Activated CD8-positive, alpha-beta memory T cell treated with anti-CD3 and anti-CD28 coated beads for 4 hours (primary cell): ENCODE measurements at places on chromosomes 3 and 15.

- DNase-seq = no peak
Observed at GRCh38 chr3:146896711-146897110, 291.6 kb upstream of the PLSCR5 start.

DNA sequence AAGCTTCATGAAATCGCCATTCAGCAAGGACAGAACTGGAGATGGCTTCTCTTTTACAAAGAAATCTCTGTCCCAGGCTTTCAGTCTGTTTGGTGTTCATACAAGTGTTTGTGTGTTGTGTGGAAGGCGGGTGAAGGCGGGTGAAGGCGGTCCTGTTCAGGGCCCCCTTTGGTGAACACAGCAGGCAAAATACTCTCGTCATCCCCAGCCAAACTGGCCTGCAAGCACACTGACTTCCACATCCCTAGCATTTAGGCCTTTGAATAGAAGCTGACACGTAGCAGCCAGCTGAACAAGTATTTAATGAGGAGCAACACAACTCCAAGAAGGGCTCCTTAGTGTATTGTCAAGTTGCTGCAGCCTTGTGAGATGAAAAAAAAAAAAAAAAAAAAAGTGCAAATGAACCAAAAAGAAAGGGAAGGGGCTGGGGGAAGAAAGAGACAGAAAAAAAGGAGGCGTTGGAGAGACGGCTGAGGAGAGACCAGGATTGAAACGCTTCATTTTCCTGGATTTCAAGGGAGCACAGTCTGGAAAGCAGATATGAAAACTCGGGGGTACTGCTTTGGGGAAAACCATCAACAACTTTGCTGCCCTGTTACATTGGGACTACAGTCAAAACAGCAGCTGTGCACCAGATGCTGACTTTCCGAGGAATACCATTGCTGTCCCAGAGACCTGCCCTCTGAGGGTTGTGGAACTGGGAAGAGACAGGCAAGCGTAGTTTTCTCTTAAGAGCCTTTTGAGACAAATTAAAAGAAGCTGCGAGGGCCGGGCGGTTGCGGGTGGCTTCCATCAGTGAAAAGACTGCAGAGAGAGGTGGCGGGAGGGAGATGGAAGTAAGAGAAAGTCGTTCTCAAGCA, 74.6 kb downstream of the TGFBR2 start:
- DNase-seq = no peak

- no peak for DNase-seq
Observed at GRCh38 chr3:72255791-72256559, 471.0 kb upstream of the PROK2 start.

- DNase-seq = no peak
Observed at GRCh38 chr15:90780916-90781315, 63.8 kb downstream of the BLM start.

DNA sequence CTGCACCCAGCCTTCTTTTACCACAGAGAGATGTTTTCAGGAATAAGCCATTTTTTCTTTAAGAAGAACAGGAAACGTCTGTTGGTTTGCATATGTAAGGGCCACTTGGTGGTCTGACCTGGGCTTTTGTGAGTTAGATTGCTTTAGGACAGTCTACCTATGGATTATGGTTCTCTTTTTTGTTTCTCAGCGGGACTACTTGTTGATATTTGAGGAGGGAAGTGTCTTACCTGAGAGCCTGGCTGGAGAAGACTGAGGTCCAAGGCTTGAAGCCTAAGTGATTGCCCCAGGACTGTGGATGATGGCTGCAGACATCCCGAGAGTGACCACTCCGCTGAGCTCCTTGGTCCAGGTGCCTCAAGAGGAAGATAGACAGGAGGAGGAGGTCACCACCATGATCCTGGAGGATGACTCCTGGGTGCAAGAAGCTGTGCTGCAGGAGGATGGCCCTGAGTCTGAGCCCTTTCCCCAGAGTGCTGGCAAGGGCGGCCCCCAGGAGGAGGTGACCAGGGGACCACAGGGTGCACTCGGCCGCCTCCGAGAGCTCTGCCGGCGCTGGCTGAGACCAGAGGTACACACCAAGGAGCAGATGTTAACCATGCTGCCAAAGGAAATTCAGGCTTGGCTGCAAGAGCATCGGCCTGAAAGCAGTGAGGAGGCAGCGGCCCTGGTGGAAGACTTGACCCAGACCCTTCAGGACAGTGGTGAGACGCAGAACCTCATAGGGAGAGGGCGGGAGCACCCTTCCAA, 3.0 kb downstream of the ZSCAN2 start:
- no peak for DNase-seq

- DNase-seq = no peak
Observed at GRCh38 chr3:11606865-11607440, 36.8 kb downstream of the VGLL4 start.

- no peak for DNase-seq
Observed at GRCh38 chr15:68877626-68878025, 52.7 kb upstream of the SPESP1 start.

- DNase-seq = no peak
Observed at GRCh38 chr3:57731311-57731710, 24.8 kb upstream of the SLMAP start.

DNA sequence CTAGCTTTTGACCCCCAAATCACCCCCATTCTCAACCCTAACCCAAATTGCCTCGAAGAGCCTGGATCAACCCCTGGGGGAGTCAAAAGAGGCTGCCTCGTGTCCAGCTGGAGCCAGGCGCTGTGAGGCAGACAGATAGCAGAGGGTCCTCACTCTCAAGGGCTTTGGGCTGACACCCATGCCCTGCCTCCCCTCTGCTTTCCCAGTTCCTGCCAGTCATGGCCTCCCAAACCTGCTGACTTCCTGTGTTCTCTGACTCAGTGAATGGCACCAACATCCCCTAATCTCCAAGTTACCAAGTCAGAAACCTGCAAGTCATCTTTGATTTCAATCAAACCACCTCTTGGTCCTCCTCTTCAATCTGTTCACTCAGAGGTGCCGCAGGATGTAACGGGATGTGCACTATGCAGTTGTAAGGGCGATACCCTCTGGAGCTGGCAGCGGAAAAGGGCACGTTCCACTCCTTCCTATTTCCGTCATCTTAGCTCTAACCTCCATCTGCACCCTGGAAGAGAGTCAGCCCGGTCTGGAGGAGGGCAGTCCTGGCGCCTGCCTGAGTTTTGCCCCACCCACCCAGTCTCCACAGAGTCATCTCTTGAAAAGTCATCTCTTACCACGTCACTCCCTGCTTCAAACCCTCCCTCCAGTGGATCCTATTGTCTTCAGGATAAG, 52.4 kb upstream of the FAM174B start:
- no peak for DNase-seq

GRCh38 chr3:194938845-194939531, 253.3 kb downstream of the FAM43A start:
- no peak for DNase-seq
